Stromal cell of bone marrow (primary cell): ENCODE measurements at places on chromosomes 2 and 18.

- DNase-seq, result no peak
Observed at GRCh38 chr18:10094655-10095054, 180.8 kb downstream of the VAPA start.

DNA sequence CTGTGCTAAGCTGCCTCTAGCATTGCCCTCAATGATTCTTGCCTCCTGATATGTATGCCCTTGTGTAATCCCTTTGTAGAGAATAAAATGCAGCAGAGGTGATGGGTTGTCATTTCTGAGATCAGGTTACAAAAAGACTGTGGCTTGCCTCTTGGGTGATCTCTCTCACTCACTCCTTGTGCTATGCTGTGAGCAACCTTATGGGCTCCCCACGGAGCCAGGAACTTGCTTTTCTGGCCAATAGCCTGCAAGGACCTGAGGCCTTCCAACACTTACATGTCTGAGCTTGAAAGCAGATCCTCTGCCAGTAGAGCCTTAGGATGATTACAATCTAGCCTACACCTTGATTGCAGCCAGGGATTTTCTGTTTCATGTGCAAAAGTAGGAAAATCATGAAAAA is 123.1 kb upstream of the XIRP2 start:
- DNase-seq, result no peak

DNA sequence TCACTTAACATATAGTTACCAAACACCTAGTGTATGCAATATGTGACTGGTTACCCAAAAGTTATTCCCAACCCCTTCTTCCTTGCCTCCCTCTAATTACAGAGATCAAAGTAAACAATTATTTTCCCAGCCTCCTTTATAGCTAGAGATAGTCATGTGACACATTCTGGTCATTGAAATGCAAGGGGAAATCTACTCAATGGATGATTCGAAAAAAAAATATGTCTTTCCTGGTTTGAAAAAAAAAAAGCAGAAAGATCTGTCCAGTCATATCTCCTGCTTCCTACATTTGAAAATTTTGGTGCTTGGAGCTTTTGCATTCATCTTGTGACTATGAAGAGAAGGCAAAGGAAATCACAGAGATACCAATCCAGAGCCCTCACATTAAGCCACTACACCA is 27.6 kb upstream of the UGP2 start:
- no peak for DNase-seq

DNA sequence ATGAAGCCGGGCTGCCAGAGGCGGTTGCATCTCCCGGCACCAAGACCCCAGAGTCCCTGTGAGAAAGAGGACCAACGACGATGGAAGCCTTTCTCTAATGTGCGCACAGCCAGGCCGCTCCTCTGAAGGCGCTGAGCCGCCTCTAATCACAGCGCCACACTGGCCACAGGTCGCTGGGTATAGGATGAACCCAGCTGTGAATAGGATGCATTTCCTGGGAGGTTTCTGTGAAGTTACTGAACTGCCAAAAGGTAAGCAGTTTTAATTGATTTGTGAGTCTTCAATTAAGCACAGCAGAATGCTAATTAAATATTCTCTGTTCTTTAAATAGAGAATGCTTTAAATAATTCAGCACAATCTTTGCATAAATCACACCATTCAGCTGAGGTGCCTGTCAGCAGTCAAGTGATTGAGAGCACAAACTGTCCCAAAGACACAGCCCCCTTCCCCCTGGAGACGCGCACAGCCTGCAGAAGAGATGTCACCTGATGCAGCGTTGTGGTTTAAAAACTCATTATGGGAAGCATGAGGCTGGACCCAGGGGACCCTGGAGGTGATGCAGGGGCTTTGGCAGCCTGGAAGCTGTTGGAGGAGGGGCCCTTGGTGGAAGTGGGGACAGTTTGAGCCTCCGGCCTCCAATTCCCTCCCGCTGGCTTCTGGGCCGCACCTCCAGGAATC is 98.1 kb downstream of the RTP5 start:
- DNase-seq, result no peak

- DNase-seq, result no peak
Observed at GRCh38 chr18:59954755-59955156, 55.0 kb downstream of the PMAIP1 start.
